ENCODE measurements at places on chromosomes 6 and 20. TPM values are rescaled to one million over a fixed set of nuclear protein-coding genes. Genes with fewer than 3 reads are reported as not detected.

FOXF2 gene
- total RNA-seq: 4.7 TPM

CD2AP gene
- total RNA-seq: 35.7 TPM

L3MBTL3 gene
- total RNA-seq: 25.0 TPM

GNRH2 gene
- not detected for total RNA-seq

TMEM170B gene
- total RNA-seq: 8.0 TPM

PHIP gene
- total RNA-seq: 43.9 TPM

SCRT2 gene
- total RNA-seq: 0.39 TPM

CD109 gene
- total RNA-seq: 5.4 TPM

ENTPD6 gene
- total RNA-seq: 157 TPM

RIMS1 gene
- 40.9 TPM for total RNA-seq

RNF39 gene
- total RNA-seq: 3.5 TPM

ARMH2 gene
- total RNA-seq: 3.4 TPM

AFG1L gene
- 9.2 TPM for total RNA-seq

GRCh38 chr6:30720738-30721197, 616 bp downstream of the TUBB start:
- peak; percentile 84 for DNase-seq
- no peaks in the 10 kb centered on the region for H3K36me3 ChIP-seq
- H3K27me3 ChIP-seq: no peaks in the 10 kb centered on the region
- H3K4me3 ChIP-seq: peak overlapping the region; percentile 99
- peak overlapping the region; percentile 90 for H3K27ac ChIP-seq
- peaks cover 30% of the 10 kb centered on the region for H3K4me1 ChIP-seq

DNA sequence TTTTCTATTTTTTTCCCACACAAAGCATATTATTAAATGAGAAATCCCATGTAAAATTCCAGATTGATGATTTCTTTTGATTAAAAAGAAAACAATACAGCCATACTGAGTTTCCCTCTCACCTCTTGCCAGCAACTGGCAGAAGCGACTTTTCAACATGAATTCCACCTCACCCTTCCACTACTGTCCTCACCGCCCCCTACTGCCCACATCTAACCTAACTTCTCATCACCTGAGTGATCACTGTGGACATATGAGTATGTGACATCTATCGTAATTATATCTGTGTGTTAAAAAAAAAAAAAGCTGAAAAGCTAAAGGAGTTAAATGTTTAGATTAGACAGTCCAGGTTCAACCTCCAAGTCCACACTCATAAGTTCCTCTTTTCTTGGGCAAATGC, 528.6 kb downstream of the PRKN start:
- H3K27ac ChIP-seq: no peak overlapping the region
- no peaks in the 10 kb centered on the region for H3K4me1 ChIP-seq
- no peaks in the 10 kb centered on the region for H3K36me3 ChIP-seq
- no peak for DNase-seq

- H3K27me3 ChIP-seq: no peaks in the 10 kb centered on the region
- no peak overlapping the region for H3K27ac ChIP-seq
- DNase-seq: no peak
- no peak overlapping the region for H3K4me3 ChIP-seq
Observed at GRCh38 chr20:61718361-61719005, 347.2 kb downstream of the TAF4 start.

DNA sequence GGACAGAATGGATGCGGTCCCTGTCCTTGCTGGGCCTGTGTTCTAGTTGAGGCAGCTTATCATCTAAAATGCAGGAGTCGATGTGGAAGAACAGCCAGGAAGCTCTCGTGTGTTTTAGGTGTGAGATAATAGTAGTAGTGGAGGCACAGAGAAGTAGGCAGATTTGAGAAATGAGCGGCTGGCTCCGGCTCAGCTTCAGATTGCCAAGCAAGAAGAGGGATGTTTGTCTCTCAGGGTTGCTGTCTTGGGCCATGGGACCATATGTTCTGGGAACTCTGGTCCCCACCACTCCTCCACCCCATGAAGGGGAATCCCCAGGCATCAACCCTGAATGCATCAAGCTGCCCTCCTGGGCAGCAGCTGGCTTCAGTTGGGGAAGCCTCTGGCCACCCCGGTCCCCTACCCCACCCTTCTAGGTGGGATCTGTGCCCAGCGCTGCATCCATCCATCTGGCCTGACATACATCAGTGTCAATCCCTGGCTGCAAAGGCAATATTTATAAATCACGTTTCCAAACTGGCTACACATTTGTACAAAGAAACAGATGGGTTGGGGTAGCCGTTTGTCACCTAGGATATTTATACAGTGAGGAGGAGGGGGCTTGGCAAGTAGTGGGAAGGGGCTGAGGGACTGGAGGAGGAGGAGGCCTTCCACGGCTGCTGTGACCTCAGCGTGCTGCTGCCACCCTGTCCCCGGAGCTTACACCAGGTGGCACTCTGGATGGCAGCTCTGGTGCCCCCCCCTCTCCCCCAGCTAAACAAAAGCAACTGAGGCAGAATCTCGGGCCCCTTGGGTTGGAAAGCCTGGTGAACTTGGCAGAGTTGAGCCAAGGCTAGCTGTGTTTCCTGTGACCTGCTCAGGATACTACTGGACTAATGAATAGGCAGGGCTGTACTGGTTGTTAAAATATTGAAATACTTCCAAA, 64.4 kb downstream of the CD40 start:
- H3K4me3 ChIP-seq: no peak overlapping the region
- DNase-seq: no peak
- no peak overlapping the region for H3K27ac ChIP-seq
- no peaks in the 10 kb centered on the region for H3K27me3 ChIP-seq

DNA sequence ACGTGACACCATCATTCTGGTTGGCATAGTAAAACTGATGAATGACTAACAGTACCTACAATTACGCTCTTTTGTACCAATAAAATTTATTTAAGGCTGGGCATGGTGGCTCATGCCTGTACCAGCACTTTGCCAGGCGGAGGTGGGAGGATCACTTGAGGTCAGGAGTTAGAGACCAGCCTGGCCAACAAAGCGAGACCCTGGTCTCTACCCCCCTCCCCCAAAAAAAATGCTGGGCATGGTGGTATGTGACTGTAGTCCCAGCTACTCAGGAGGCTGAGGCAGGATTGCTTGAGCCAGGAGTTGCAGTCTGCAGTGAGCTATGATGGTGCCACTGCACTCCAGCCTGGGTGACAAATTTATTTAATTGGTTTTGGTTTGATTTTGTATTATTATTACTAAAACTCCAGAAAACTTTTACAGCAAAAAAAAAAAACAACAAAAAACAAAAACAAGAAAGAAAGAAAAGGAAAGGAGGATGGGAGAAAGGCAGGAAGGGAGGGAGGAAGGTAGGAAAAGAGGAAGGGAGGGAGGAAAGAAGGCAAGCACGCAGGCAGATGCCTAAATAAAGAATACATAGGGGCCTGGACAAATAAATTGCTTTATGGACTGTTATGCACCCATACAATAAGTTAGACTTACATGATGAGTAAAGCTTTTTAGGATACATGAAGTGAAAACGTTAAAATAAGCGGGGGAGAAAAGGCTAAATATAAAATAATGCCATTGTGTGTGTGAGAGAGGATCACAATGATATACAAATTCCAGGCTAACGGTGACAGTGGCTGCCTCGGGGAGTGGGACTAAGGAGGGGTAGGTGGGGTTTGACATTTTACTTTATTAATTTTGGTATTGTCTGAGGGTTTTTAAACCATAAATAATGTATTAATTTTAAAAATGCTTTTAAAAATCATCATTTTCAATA, 682 bp upstream of the ZSCAN9 start:
- H3K27me3 ChIP-seq: no peaks in the 10 kb centered on the region
- peak overlapping the region; percentile 92 for H3K4me3 ChIP-seq
- H3K27ac ChIP-seq: peak overlapping the region; percentile 87

- no peak overlapping the region for H3K27ac ChIP-seq
- no peaks in the 10 kb centered on the region for H3K36me3 ChIP-seq
- H3K4me3 ChIP-seq: no peak overlapping the region
- DNase-seq: peak; percentile 51
- no peaks in the 10 kb centered on the region for H3K4me1 ChIP-seq
- no peaks in the 10 kb centered on the region for H3K27me3 ChIP-seq
Observed at GRCh38 chr20:16517946-16518783, 55.1 kb downstream of the KIF16B start.

- no peaks in the 10 kb centered on the region for H3K27me3 ChIP-seq
- H3K36me3 ChIP-seq: no peaks in the 10 kb centered on the region
- no peaks in the 10 kb centered on the region for H3K4me1 ChIP-seq
- DNase-seq: no peak
- no peak overlapping the region for H3K27ac ChIP-seq
Observed at GRCh38 chr20:6439737-6440442, 317.1 kb upstream of the FERMT1 start.

- H3K27ac ChIP-seq: no peak overlapping the region
- no peaks in the 10 kb centered on the region for H3K27me3 ChIP-seq
- no peaks in the 10 kb centered on the region for H3K36me3 ChIP-seq
- H3K4me3 ChIP-seq: no peak overlapping the region
Observed at GRCh38 chr6:117514655-117515054, 32.2 kb downstream of the DCBLD1 start.

DNA sequence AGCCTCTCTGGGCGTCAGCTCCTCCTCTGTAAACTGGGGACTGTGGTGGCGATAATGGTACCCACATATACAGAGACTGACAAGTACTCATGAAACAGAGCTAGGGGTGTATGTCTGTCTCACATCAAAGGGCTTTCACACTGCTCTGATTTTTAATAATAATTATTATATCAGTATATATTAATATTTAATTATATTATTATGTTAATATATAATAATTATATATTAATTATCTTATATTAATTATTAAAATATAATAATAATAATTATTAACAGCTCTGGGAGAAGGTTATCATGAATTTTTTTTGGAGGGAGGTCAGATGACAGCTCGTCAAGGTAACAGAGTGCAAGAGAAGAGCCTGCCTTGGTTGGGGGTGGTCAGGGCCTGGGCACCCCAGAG, 173.6 kb downstream of the NRN1 start:
- H3K27me3 ChIP-seq: no peaks in the 10 kb centered on the region
- no peaks in the 10 kb centered on the region for H3K4me1 ChIP-seq
- no peak overlapping the region for H3K4me3 ChIP-seq

DNA sequence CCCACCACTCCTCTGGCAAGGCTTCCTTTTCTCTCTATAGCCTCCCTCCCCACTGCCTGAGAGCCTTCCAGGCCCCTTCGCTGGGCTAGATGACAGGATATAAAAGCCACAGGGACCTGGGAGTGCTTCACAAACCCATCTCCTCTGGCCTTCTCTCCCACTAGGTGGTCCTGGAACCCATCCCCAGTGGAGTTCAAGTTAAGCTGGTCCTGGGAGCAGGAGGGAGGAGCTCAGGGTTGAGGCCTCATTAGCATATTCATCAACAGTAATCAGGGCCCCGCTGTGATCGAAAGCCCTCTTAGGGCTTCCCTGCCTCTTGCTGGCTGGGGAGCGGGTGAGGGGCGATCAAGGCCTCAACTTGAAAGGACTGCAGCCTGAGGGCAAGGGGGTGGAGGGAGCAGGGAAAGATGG, 9.1 kb downstream of the EBF4 start:
- H3K27ac ChIP-seq: no peak overlapping the region
- H3K27me3 ChIP-seq: no peaks in the 10 kb centered on the region
- H3K4me3 ChIP-seq: no peak overlapping the region
- DNase-seq: no peak
- no peaks in the 10 kb centered on the region for H3K36me3 ChIP-seq

DNA sequence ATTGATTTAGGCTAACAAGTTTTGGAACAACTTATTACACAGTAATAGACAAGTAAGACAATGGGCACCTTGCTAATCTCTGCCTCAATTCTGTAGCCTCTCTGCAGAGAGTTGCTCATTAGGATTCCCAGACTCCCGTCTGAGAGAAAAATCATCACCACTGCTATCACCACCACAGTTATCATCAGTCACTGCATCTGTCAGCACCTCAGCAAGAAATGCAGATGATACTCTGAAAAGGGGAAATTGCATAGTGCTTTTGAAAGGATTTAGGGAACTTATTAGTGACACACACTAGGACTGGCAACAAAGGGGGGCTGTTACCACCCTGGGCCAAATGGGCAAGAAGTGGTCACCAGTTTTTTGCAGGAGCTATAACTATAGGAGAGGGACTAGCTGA, 39.9 kb downstream of the FOXA2 start:
- H3K4me3 ChIP-seq: no peak overlapping the region
- no peaks in the 10 kb centered on the region for H3K4me1 ChIP-seq
- H3K36me3 ChIP-seq: no peaks in the 10 kb centered on the region

- peaks cover 9% of the 10 kb centered on the region for H3K4me1 ChIP-seq
- no peaks in the 10 kb centered on the region for H3K36me3 ChIP-seq
- H3K27ac ChIP-seq: no peak overlapping the region
- H3K27me3 ChIP-seq: no peaks in the 10 kb centered on the region
- no peak for DNase-seq
Observed at GRCh38 chr20:48695255-48695654, 132.5 kb downstream of the PREX1 start.

- no peak overlapping the region for H3K4me3 ChIP-seq
- no peaks in the 10 kb centered on the region for H3K27me3 ChIP-seq
- no peak for DNase-seq
- no peaks in the 10 kb centered on the region for H3K4me1 ChIP-seq
- H3K27ac ChIP-seq: no peak overlapping the region
- H3K36me3 ChIP-seq: no peaks in the 10 kb centered on the region
Observed at GRCh38 chr6:3731700-3732099, 19.8 kb downstream of the PXDC1 start.

DNA sequence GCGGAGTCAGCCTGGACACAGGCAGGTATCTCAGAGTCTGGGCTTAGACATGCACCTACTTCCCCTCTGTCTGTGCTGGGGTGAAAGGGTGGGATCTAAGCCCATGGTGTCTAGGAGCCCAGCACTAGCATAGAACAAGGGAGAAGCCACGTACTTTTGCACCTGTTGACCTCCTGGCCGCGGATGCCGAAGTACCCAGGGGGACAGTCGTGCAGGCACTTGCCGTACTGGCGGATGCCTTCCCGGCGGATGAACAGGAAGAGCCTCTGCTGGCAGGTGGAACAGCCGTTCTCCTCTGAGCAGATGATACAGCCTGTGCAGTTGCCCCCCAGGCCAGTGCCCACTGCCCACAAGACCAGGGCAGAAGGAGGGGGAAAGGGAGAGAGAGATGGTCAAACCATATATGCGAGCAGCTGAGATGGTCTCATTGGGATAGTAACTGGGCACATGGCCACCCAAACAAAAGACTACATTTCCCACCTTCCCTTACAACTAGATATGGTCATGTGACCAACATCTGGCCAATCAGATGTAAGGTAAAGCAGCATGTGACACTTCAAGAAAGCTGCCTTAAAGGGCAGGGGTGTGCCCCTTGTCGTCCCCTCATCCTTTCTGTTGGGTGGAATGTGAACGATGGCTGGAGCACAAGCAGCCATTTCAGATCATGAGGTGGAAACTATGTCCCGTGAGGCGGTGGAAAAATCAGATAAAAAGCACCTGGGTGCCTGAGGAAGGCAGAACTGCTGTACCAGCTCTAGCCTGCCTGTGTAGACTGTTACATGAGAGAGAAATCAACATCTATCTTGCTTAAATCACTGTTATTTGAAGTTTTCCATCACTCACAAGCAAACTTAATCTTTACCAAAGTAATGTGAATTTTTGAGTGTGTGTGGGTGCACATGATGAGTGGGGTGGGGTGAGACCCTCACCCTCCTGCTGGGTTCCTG, 34.0 kb downstream of the RSPO4 start:
- no peak overlapping the region for H3K4me3 ChIP-seq
- peak; percentile 89 for DNase-seq
- H3K36me3 ChIP-seq: no peaks in the 10 kb centered on the region
- H3K4me1 ChIP-seq: peaks cover 4% of the 10 kb centered on the region

GRCh38 chr20:25623225-25623735, 534 bp downstream of the NANP start:
- H3K36me3 ChIP-seq: no peaks in the 10 kb centered on the region
- peak; percentile 65 for DNase-seq
- H3K27ac ChIP-seq: peak overlapping the region; percentile 67
- peak overlapping the region; percentile 71 for H3K4me3 ChIP-seq
- peaks cover 11% of the 10 kb centered on the region for H3K4me1 ChIP-seq
